ENCODE measurements at places on chromosomes 1 and 21.

- peak; percentile 88 for DNase-seq
Measured at GRCh38 chr1:18919956-18920355, 17.6 kb upstream of the ALDH4A1 start.

GRCh38 chr1:31524186-31524901 is 52.0 kb upstream of the TINAGL1 start:
- peak; percentile 96 for DNase-seq

DNA sequence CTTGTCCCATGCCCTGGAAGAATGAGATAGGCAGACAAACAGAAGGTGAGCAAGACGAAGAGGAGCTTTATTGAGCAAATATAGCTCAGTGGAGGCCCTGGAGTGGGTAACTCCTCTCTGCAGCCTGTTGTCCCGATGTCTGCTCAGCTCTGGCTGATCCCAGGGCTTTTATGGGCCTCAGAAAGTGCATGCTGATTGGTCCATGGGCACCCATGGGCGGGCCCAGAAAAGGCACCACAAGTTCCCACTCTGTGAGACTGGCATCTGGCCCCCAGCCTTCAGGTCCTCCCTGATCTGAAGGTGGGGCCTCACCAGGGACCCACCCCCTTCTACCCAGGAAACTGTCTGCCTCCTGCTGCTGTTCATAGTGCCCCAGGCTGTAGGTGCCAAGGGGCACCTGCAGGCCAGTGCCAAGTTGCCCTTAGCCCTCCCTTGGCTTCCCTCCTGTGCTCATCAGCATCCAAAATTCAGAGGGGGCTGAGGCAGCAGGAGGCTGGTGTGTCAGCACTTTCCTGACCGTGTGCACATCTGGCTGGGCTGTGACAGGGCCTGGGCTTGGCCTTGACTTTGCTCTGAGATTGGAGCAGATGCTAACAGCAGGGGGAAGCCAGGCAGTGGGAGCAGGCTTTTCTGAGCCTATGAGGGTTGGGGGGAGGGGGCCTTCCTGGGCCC is 35.4 kb downstream of the ACTL8 start:
- DNase-seq, result no peak

DNA sequence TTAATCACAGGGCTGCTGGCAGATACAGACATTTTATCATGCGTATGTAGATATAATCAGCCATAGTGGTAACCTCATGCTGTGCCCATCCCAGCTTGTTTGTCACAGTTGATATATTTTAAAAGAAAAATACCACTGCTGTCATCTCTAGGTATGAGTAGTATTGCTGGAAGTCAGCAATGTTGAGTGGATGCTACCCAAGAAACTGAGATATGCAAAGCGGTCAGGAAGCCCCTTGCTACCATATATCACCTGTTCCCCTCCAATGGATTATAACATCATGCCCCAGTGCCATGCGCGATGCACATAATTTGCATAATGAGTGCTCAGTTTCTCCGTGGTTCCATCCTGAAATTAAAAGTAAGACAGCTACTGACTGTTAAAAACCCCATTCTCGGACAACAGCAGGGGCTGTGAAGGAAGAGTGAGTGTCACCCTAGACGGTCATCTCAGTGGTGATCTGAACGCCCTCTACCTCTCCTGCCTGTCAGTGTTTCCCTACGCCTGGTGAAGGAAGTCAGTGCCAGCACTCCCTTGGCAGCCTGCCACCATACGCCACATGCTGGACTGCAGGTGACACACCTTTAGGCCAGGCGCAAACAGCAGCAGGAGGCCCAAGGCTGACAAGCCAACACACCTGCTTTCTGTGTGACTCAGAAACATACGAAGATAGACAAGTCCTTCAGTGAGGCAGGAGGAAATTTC is 2.7 kb downstream of the IL10RB start:
- DNase-seq, result no peak

- DNase-seq, result peak; percentile 70
Measured at GRCh38 chr1:156927215-156928042, 7.0 kb downstream of the LRRC71 start.

DNA sequence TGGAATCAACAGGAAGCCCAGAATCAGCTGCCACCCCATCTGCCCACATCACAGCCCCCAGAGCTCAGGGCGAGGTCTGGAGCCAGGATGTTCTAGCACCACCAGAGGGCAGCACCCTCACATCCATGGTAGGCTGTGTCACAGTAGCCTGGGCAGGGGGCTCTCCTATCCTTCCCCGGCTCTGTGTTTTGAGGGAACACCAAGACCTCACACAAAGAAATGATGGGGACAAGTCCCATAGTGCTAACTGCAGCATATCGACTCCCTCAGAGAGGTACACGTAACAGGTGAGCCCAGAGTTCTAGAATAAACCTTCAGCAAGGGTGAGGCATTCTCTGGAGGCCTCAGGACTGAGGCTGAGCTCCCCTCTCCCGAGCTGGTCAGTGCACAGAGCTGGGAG is 2.3 kb upstream of the KCNC4 start:
- peak; percentile 55 for DNase-seq

GRCh38 chr1:182229921-182230491 is 161.6 kb downstream of the GLUL start:
- no peak for DNase-seq

DNA sequence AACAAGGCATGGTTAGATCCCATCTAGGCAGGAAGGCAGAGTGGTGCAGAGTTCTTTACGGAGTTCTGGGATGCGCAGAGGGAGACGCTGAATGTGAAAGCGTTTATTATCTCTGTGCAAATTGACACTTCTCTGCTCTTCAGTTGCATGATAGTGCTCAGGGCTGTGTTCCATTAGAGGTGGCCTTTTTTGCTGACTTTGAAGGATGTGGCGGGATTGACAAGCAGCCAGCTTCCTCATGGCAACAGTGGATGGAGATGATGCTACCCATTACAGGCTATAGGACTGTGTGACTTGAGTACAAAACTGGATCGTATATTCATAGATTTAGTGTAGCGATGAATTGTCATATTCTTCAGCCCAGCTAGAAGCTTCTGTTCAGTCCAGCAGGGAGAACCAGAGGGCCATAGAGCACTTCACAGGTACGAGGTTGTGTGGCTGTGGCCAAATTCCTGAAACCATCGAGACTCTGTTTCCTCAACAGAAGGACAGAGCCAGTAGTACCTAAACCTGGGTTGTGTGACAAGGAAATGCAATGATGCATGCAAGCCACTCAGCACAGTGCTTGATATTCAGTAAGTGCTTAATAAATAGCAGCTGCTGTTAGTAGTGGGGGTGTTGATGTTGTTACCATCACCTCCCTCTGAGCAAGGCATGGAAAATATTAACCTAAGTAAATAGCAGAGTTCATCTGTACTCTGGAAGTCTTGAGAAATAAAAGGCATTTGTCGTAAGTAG is 430.0 kb upstream of the KAZN start:
- no peak for DNase-seq

DNA sequence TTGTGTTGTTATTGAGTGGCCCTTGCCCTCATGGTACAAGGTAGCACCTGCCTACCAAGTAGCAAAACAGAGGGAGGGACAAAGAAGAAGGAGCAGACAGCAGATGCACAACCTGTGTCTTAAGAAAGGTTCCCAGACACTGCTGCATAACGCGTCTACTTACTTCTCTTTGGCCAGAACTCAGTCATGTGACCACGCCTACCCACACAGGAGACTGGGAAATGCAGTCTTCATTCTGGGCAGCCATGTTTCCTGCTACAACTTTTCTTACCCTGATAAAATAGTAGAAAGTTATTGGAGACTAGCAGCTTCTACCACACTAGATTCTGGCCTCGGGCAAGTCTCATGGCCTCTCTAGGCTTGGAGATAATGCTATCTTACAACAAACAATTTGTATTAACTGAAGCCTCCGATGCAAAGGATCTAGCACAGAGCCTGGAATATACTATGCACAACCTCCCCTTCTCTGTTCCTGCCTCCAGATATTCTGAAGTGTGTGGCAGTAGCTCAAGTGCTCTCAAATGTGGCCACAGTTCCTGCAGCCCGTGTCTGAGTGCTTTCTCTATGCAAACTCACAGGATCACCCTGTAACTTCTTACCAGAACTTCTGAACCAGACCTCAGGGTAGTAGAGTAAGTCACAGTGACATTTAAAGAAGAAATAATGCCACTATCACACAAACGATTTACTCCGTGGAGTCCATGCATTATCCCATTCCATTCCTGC is 34.1 kb upstream of the BTG2 start:
- peak; percentile 81 for DNase-seq

GRCh38 chr1:176829261-176829660 is 335.3 kb downstream of the ASTN1 start:
- no peak for DNase-seq

- peak; percentile 15 for DNase-seq
Measured at GRCh38 chr21:24514081-24514733, 1093.1 kb downstream of the MRPL39 start.

DNA sequence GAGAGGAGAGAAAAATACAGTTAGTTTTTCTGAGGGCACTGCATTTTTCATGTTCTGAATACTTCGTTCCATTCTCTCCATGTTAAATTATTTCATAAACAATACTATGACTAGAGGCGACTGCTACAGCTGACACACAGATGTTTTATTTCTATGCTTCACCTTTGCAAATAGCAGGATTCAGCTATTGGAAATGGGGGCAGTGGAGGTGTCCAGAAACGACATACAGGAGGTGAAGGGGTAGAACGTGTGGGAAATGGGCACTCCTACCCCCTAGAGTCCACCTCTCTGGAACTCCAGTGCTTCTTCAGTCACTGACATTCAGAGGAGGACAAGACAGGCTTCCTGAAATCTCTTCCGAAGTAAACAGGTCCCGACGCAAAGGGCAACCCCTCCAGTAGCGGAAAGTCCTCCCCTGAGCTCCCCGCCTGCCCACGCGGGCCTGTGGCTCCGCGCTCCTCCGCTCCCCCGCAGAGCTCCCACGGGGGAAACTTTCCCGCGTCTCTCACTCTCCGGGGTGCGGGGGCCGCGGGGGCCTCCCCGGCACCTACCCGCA is 480 bp downstream of the DPYD start:
- peak; percentile 63 for DNase-seq

DNA sequence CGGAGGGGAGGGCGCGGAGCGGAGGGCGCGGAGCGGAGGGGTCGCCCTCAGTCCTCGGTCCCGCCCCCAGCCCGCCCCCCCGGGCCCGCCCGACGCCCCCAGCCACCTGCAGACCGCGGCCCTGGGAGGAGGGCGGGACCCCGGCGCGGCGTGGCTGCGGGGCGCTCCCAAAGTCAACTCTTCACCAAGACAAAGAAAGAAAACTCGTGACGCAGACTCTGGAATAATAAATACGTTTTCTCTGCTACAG is 1.2 kb downstream of the HES4 start:
- DNase-seq, result no peak

- no peak for DNase-seq
Measured at GRCh38 chr21:42989816-42990650, 15.7 kb downstream of the PKNOX1 start.

GRCh38 chr21:15774590-15774989 is 44.8 kb downstream of the USP25 start:
- peak; percentile 27 for DNase-seq

DNA sequence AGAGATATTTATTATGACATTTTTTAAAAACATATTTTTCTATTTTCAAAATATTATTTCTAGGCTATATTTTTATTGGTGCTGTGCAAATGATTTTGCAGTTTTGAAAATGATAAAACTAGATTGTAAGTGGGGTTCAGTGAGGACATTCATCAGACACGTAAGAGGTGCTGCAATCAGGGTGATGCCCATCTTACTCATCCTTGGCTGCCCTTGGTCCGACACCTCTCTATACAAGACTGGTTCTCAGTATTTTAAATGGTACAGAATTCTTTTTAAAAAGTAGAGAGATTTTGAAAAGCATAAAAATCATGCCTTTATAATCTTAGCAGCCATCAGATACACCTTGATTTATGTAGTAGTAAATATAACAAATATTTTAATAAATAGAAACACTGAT is 24.0 kb downstream of the HENMT1 start:
- DNase-seq, result no peak

- no peak for DNase-seq
Measured at GRCh38 chr1:89703469-89703868, 70.5 kb downstream of the LRRC8C start.

DNA sequence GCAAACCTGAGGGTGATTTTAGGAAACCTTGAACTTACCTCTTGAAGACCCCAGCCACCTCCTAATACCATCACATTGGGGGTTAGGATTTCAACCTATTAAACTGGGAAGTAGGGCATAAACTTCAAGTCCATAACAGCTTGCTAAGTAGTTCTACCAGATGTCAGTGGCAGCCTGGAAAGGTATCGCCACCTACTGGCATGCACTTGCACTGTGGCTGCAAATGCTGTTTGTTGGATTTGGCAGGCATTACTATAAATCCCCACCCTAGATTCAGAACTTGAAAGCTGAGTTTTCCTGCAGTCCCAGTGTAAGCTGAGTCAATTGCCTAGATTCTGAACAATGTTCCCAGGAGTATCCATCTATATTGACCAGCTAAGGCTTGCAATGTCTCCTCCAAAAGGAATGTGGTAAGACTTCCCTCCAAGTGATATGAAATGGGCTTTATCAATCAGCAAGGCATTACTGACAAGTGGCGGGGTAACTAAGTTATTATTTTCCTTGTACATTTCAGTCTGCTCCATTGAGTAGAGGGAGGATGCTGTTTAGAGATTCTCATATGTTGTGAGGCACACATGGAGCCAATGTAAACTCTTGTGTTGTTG is 474.5 kb downstream of the PTPRC start:
- DNase-seq, result peak; percentile 76

GRCh38 chr1:73770109-73770905 is 427.7 kb downstream of the LRRIQ3 start:
- DNase-seq, result no peak

- no peak for DNase-seq
Measured at GRCh38 chr1:243950166-243950565, 100.1 kb upstream of the AKT3 start.

GRCh38 chr1:219041818-219042217 is 131.9 kb upstream of the LYPLAL1 start:
- DNase-seq, result no peak

DNA sequence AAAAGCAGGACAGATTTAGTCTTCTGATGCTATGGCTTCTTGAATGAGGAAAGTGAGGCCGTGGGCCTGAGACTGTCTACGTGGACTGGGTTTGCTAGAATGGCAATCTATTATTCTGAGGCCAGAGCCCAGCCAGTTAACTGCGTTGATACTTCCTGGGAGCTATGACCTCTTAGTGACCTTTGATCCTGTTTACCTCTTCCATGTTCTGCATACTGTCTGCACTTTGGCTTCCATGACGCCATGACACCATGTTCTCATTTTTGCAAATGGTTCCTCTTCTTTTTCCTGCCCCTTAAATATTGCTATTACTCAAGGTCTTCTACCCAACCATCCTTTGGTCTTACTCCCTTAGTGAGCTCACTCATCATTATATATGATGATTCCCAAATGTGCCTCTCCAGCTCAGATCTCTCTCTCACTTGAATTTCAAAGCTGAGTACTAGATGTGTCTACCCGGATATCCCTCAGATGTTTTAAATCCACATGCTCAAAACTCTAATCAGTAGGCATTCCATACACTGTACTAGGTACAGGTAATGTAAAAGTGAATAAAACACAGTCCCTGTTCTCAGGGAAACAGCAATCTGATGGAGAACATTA is 66.1 kb upstream of the ATP1A1 start:
- DNase-seq, result peak; percentile 46

GRCh38 chr1:7384679-7385078 is 386.4 kb upstream of the VAMP3 start:
- no peak for DNase-seq

Data from inflammatory macrophage treated with lipopolysaccharide for 4 hours (primary cell).